ENCODE measurements at places on chromosomes 11 and 22.
A peak's percentile ranks its signal among the peaks of the same experiment; 100 is the strongest.

DNA sequence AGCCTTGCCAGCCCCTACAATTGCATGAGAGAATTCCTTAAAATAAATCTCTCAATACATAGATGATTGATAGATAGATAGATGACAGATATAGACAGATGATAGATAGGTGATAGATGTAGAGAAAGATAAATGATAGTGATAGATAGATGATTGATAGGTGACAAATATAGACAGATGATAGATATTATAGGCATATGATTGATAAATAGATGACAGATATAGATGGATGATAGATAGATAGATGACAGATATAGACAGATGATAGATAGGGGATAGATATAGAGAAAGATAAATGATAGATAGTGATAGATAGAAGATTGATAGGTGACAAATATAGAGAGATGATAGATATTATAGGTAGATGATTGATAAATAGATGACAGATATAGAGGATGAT, 564.6 kb downstream of the ETS1 start:
- DNase-seq = no peak

- DNase-seq = peak; percentile 78
Observed at GRCh38 chr11:6655020-6655789, 404 bp downstream of the DCHS1 start.

DNA sequence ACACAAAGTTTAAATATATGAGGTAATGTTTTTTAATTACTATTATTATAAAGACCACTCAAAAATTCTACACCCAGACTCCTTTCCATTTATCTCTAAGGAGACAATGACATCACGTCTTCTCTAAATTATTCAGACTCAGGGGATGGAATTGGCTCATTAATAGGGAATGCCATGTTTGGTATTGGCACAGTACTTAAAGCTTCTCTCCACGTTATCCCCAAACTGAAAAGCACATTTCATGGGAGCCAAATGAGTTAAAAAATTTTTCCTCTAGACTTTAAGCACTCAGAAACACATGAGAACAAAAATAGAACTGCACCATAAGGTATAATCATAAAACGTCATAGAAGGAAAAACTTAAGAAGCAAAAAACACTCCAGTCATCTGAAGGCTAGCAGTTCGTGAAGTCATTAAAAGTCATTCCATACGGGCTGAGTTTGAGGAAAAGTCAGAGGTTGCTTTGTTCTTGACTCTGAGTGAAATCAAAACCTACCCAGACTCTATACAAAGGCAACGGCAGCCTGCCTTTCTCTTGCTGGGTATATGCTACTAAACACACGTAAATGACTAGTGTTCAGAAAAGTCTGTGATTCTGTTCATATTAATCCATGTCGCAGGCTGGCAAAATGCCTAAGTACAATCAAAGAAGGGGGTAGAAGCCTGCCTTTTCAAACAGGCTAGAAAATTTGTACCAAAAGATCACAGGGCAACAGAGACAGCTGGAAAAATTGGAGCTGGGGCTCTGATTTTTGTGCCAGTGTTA, 8.7 kb upstream of the MPPED2 start:
- peak; percentile 65 for DNase-seq

DNA sequence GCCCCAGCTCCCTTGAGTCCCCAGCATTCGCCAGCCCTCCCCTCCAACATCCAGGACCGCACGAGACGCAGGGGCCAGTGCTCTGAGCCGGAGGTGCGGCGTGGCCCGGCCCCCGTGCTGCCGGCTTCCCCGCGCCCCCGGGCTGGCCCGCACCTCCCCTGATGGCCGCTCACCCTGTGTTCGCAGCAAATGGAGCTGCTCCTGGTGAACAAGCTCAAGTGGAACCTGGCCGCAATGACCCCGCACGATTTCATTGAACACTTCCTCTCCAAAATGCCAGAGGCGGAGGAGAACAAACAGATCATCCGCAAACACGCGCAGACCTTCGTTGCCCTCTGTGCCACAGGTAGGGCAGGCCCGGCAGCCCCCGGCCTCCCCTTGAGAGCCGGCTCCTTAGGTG, 2.7 kb downstream of the CCND1 start:
- DNase-seq = no peak

DNA sequence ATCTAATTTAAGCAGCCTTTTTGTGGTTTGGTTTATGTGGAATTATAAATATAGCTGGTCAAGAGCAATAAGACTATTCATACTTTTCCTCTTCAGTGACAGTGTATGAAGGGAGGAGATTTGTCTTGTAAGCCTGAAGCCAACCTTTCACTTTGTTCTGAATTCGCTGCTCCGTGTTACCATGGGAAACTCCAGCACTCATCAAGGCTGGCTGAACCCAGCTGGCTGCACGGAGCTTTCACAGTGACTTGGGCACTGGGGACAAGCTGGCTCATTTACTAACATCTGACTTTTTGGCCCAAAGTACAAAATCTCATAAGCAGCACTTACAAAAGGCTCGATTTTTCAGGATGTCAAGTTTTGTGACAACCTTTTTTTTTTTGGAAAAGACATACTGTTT, 120.4 kb upstream of the GRIA4 start:
- DNase-seq = peak; percentile 60

DNA sequence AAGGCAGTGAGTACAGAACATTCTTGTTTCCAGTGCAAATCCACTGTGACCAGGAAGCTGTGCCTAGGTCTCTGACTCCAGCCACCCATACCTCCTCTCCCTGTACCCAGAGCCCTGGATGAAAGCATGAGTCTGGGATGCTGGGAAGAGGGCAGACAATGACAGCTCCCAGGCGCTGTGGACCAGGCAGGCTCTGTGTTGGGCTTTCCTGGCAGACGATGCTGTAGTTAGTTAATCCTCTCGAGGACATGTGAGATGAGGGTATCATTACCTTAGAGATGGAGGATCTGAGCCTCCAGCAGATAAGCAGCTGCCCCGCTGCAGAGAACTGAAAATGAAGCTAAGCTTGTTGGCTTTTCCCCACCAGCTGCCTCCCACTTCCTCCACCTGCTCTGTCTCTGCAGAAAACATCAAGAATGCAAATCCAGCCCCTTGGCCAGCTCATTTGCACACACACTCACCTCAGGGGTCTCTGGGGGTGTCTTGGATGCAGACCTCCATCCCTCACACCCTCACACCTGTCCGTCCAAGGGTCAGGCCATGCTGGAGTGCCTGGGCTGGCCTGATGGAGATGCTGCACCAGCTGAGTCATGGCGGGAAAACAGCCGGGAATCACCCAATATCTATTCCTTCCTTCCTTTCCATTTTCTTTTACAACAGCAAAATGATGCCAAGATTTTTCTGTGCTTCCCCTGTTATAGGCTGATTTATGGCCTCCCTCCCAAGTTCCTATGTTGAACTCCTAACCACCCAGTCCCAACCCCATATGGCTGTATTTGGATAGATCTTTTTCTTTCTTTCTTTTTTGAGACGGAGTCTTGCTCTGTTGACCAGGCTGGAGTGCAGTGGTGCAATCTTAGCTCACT, 94.9 kb upstream of the SEPTIN5 start:
- no peak for DNase-seq

DNA sequence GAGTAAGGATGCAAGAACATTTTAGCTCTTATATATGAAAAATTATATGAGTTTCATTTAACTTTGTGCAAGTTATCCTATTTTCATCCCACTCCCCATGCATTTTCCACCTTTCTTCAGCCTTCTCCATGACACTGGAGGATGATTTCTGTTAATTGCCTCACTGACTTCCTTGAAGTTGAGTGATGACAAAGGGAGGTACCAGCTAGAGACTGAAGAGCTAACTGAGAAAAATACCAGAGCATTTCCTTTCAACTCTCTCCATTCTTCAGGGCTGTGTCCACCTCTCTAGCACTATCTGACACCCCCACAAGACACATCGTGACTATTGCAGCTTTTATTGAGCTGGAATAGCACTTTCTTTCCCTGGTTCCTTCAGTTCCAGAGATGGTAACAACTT, 711.6 kb upstream of the LRRC4C start:
- DNase-seq = no peak

DNA sequence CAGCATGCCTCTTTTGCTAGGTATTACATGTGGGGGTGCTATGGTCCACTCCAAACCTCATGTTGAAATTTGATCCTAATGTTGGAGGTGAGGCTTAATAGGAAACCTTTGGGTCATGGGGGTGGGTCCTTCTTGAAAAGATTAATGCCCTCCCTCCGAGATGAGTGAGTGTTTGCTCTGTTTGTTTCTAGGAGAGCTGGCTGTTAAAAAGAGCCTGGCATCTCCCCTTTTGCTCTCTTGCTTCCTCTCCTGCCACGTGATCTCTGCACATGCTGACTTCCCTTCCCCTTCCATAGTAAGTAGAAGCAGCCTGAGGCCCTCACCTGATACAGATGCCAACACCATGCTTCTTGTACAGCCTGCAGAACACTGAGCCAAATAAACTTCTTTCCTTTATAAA, 104.5 kb downstream of the FAT3 start:
- DNase-seq = no peak

- DNase-seq = no peak
Observed at GRCh38 chr11:117587416-117587815, 209.6 kb downstream of the DSCAML1 start.

DNA sequence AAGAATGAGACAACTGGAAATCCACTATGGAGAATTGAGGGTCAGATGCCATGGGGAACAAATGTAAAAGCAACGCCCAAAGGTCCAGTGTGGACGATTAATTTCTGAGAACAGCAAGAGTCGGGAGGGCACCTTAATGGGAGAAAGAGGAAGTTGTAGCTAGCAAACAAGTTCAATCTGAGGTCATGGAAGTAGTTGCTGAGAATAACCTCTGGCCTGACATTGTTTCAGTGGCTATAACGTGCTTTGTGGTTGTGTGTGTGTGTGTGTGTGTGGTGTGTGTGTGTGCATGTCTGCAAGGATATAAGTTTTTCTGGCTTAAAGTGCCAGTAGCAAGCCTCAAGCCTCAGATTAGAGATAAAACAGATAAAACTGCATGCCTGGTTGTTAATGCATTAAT, 1630.1 kb upstream of the TENM4 start:
- DNase-seq = no peak

- DNase-seq = no peak
Observed at GRCh38 chr11:9701799-9702198, 37.9 kb downstream of the SWAP70 start.

DNA sequence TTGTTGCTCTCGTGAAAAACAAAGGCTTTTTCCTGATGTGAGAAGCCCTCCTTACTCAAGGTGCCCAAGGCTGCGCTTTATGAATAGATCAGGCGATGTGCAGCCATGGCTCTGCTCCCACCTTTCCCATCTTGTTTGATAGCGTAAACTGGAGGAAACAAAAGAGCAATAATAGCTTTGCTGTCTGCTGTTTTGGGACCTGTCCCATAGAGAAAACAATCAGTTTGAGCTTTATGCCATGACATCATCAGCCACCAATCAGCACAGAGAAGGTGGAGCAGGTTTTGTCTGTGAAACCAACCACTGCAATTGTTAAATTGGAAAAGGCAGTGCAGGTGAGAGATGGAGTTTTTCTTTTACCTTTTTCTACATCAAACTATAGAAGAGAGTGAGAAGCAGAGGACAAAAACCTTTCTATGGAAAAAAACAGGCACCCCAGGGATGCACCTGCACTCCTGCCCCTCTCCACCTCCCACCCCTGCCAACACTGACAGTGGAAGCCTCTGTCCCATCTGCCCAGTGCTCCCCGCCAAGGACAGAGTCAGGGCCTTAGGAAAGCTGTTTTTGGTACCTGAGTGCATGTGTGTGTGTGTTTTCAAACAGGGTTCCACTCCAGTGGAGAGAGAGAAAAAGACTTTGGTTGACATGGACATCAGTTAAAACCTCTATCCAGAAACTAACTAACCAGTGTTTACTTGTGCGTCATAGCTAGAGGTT, 80.7 kb downstream of the MICAL3 start:
- DNase-seq = no peak

DNA sequence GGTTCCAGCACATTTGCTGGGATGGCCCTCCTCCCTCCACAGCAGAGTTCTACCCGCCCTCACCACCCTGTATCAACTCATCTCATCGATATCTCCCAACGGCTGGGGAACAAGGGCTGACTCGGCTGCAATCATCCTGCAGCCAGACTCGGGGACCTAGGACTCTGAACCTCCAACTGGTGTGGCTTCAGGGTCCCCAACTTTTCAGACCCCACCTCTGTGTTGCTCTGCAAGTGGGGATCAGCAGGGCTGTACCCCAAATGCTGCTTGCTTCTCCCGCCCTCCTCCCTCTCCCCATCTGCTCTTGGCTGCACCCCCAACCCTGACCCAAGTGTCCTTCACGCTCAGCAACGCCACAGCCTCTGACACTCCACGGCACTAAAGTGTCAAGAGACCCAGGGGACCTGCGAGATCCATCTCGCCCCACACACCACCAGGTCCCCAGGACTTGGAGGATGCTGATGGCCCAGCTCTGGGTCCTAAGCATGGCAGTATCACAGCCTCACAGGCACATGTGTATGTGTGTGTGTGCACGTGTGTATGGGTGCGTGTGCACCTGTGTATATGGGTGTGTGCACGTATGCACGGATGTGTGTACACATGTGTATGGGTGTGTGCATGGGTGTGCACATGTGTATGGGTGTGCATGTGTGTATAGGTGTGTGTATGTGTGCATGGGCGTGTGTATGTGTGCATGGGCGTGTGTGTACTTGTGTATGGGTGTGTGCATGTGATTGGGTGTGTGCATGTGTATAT, 26.4 kb downstream of the KCNQ1 start:
- no peak for DNase-seq

- no peak for DNase-seq
Observed at GRCh38 chr11:115168229-115168671, 336.0 kb downstream of the CADM1 start.

DNA sequence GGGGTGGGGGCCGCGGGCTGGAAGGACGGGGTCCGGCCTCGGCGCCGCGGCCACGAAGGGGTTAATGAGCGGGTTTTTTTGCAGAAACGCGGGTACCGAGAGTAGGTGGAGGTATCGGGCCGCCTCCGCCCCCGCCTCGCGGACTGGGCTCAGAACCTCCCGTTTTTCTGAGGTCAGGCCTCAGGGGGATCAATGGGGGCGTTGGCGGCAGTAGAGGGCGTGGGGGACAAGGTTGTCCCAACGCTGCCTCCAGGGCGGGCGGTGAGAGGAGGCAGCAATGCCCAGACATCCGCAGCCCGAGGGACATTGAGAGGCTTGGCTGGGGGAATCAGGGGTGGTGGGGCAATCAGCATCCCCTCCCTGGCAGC, 34.8 kb upstream of the PRODH start:
- DNase-seq = no peak

- no peak for DNase-seq
Observed at GRCh38 chr22:17888855-17889254, 114.6 kb upstream of the BID start.

Data from left forelimb (tissue), 1 donor.